ENCODE measurements at places on chromosomes 11 and 22.

GRCh38 chr11:116895048-116895757, 57.8 kb upstream of the APOA1 start:
- DNase-seq, result no peak

DNA sequence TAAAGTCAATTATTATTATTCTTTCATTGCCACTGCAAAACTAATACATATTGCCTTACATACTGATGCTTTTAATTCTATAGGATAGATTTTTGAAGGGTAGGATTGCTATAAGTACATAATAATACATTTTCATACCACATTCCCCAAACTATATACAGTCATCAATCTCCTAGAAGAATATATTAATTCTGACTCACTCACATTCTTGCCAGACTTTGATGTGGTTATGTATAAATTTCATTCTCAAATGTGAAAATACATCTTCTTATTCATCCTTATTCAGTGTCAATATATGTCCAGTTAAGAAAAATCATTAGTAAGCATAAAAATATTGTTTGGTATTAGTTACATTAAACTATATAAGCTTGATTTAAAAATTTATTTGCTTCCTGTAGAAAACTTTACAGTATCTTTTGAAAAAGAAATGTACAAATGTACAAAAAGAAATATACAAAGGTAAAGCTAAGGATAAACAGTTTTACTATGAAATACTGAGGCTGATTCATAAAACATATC, 458.8 kb upstream of the CNTN5 start:
- no peak for DNase-seq

DNA sequence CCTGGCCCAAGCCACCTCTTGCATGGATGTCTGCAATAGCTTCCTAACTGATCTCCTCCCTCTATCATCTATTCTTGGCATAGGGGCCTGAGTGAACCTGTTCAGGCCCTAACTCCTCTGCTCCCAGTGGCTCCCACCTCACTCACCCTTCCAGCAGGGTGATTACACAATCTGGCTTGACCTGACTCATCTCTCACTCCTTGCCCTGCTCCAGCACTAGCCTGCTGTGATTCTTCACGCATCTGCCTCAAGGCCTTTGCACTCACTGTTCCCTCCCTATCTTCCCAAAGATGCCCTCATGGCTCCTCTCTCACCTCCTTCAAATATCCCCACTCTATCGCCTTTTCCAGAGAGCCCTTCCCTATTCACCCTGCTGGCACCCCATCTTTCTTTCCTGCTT, 10.5 kb downstream of the SCN4B start:
- DNase-seq, result no peak

DNA sequence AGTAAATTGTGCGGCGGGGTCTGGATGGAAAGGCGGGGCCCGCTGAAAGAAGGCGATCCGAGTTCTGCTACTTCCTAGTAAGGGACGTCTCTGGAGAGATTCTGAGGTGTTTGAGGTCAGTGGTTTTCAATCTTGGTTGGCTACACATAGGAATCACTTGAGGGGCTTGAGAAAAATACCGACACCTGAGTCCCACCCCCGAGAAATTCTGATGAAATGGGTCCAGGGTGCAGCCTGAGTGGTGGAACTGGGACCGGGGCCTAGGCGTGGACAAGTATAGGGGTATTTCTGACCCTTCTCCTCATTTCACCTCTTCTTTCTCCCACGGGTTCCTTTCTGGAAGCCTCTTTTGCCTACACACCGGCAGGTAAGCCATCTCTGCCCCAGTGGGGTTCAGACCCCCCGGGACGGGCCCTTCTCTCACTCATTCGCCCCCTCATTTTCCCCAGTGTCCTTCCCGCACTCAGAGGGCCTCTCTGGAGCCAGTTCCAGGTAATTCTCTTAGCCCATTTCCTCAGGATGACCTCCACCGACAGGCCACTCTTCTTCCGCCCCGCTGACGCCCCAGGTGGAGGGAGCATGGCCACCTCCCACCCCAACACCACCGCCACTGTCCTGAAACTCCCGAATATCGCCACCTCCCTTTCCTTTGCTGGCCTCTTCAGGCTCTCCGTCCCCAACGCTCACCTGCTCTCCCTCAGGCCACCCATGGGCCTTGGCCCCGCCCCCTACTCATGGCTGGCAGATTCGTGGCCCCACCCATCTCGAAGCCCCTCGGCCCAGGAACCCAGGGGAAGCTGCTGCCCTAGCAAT, 11.8 kb downstream of the ROBO3 start:
- no peak for DNase-seq

DNA sequence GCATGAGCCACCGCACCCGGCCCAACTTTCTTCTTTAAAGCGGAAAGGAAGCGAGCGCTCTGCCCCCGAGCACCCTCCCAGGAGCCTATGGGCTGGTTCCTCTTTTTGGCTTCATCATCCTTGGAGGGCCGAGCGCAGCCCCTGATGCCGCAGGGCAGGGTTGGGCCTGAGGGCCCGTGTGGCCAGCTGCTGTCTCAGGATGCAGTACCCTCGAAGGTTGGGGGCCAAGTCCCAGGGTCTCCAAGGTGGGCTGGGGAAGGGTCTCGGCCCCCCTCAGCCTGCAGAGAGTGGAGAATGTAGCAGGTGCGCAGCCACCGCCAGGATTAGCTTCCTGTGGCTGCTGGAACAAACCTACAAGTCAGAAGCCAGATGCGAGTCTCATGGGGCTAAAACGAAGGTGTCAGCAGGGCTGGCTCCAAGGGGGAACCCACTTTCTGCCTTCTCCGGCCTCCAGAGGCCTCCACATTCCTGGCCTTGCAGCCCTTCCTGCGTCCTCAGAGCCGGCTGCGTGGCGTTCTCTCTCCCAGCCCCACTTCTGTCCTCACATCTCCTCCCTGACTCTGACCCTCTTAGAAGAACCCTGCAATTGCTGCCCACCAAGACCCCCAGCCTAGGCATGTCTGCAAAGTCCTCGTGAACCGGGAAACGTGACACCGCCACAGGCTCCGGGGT, 2.9 kb downstream of the PANX2 start:
- DNase-seq, result no peak

GRCh38 chr11:10990637-10991193, 132.9 kb upstream of the ZBED5 start:
- DNase-seq, result no peak

DNA sequence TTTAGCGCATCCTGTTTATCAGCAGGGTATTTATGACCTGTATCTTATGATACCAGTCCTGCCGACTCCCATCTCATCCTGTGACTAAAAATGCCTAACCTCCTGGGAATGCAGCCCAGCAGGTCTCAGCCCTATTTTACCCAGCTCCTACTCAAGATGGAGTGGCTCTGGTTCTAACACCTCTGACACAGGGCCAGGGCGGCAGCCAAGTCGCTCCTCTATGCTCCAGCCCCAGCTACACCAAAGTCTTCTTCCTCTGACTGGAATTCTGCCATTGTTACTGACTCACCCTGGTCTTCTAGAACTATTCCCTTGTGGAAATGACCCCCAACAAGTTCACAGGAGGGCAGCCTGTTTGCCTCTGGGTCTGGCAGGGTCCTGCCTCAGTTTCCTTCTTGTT, 7.9 kb upstream of the C1QTNF6 start:
- no peak for DNase-seq

All from stimulated activated CD8-positive, alpha-beta memory T cell treated with anti-CD3 and anti-CD28 coated beads, Interleukin-7, amount 100 ng/mL, for 48 hours (primary cell).